ENCODE measurements at places on chromosomes 7 and 10.

DNA sequence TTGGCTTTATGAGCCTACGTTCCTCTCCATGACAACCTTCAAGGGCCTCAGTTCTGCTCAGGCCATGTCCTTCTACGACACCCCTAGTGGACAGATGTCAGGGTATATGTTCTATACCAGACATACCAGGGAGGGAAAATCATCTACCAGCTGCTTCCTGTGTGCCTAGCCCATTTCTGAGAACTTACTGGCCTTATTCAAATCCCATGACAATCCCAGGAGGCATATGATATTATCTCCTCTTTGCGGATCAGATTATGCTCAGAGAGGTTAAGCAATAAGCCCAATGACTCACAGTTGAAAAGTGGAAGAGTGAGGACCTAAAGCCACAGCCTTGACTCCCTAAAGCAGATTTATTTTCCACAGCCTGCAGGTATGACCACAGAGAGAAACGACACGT, 139.3 kb downstream of the GLI3 start:
- DNase-seq: no peak

DNA sequence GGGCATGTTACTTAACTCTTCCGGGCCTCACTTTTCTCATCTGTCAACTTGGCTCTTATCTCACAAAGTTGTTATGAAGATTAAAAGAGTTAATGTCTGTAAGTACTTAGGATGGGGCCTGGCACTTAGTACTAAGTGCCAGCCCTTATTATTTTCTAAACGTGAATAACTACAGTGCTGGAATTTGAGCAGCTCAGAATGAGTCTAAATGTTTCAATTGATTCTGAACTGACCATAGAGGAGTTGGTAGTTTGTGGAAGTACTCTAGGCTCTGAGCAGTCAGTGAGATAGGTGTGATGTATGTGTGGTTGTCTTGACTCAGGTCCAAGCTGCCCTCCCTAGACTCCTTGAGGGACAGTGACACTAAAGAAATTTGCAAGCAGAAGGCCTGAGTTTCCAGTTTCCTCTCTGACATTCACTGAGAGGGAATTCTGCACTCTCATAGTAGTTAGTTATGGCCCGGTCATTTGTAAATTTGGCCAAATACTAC, 18.5 kb upstream of the JAZF1 start:
- DNase-seq: no peak

- no peak for DNase-seq
Measured at GRCh38 chr7:143518521-143518920, 40.8 kb downstream of the TAS2R41 start.

- DNase-seq: no peak
Measured at GRCh38 chr7:87935384-87935706, 1.3 kb downstream of the ADAM22 start.

- no peak for DNase-seq
Measured at GRCh38 chr7:133509822-133510221, 256.9 kb downstream of the EXOC4 start.

- DNase-seq: no peak
Measured at GRCh38 chr10:6843894-6844650, 264.0 kb upstream of the PRKCQ start.

DNA sequence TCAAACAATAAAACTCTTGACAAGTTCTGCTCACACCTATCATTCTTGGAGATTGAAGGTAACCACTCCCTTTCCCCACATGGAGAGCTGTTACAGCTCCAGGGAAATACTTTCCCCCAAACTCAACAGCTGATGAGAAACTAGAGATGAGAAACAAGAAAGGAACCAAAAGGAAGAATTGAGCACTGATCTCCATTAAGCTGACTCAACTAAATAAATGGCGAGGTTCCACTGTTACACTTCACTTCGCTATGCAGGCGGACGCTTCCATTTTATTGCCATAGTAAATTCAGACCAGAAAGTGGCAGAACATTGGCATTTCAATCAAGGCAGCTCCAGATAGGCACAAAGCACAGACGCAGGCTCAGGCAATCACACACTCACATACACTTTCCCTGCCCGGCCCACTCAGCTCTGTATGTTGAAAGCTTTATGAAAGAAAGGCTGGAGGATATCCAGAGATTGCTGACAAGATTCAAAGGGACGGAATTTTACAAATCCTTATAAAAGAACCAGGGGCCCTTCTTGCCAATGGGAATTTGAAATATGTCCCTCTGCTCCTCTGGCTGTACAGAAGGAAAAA, 11.5 kb upstream of the YAE1 start:
- no peak for DNase-seq

DNA sequence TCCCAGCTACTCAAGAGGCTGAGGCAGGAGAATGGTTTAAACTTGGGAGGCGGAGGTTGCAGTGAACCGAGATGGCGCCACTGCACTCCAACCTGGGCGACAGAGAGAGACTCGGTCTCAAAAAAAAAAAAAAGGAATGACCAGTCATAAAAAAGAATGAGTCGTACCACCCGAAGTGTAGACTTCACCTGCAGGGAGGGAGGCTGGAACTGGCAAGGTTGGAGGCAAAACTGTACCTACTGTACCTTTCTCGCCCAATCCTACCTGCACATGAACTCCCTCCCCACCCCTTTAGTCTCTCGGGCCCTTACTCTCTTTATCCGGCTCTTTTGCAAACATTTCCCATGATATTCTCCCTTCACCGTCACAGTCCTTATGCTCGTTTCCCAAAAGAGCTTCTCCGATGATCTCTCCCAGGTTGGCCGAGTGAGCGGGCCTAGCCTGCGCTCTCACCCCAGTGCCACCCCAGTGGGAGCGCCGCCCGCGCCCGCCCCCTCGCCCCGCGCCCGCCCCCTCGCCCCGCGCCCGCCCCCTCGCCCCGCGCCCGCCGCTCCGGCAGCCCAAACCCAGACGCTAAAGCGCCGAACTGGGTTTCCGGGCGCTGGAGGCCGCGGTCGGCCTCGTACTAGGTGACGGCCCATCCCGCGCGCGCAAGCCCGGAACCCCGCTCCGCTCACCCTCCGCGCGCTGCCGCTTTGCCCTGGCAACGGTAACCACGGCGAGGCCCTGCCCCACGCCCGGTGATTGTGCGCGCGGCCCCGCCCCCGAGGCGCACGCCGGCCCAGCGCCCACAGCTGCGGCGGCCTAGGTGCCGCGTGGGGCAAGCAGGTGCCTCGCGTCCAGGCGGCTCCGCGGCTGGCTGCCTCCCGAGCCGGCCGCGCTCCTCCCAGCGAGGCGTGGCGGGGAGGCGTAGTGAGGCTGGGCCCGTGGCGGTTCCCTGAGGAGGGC, at the start of gene SMKR1:
TSS of gene SMKR1 (plus strand) at position 772 of the 948 bp plus-strand sequence. CDS start 294 bp downstream, outside the sequence.
- DNase-seq: peak; percentile 93

GRCh38 chr7:29304756-29305155, 110.2 kb downstream of the CHN2 start:
- no peak for DNase-seq

- DNase-seq: no peak
Measured at GRCh38 chr10:42743697-42744096, 38.9 kb upstream of the BMS1 start.

DNA sequence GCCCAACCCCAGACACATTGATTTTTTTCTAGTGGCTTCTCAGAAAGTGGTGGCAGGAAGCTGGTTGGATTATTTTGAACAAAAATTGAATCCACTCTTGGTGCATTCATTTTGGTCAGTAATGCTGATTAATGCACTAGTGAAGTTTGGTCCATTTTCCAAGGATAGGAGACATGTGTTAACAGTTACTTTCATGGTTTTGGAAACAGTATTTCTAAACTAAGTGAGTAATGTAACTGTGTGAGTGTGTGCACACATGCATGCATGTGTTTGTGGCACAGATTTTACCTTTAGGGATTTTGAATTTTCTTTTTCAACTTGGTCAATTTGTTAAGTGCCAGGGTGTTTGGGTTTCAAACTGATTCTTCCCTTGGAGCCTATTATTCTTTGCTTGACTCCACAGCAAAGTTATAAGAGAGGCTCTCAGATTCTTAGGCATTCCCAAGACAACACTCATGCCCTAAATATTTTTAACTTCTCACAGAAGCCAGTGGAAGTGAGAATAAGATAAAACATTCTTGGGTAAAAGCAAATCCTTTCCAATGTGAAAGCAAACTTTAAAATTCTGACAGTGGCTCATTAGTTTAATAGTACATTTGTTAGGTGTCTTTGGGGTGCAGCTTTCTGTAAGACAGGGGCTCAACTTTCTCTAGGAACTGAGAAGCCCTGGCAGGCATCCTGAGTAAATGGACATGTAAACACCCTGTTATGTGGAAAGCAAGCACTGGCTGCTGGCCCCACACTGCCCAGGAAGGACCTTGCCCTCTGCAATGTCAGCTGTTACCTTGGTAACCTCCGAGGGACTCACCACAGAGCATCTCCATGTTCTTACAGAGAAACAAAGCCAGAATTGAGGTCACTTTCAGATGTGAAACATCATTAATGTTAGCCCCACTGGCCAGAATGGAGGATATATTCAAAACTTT, 68.4 kb downstream of the ASAH2B start:
- no peak for DNase-seq

DNA sequence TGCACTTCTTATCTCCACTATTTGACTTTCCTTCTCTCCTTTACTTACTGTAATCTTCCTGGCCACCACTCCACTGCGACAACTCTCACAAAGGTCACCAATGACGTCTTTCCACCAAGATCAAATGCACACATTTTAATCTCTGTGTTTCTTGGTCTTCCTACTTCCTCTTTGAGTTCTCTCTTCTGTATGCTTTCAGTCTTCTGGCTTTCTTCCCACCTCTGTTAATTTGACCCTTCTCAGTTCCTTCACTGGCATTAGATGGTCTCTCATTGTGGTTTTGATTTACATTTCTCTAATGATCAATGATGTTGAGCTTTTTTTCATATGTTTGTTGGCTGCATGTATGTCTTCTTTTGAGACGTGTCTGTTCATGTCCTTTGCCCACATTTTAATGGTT, 31.9 kb downstream of the FAM107B start:
- no peak for DNase-seq
